Stimulated activated CD8-positive, alpha-beta memory T cell treated with anti-CD3 and anti-CD28 coated beads, Interleukin-4, amount 100 ng/mL, for 4 hours (primary cell): ENCODE measurements at places on chromosomes 1 and 21.

GRCh38 chr1:221470000-221470698, 271.7 kb downstream of the DUSP10 start:
- no peak for DNase-seq

DNA sequence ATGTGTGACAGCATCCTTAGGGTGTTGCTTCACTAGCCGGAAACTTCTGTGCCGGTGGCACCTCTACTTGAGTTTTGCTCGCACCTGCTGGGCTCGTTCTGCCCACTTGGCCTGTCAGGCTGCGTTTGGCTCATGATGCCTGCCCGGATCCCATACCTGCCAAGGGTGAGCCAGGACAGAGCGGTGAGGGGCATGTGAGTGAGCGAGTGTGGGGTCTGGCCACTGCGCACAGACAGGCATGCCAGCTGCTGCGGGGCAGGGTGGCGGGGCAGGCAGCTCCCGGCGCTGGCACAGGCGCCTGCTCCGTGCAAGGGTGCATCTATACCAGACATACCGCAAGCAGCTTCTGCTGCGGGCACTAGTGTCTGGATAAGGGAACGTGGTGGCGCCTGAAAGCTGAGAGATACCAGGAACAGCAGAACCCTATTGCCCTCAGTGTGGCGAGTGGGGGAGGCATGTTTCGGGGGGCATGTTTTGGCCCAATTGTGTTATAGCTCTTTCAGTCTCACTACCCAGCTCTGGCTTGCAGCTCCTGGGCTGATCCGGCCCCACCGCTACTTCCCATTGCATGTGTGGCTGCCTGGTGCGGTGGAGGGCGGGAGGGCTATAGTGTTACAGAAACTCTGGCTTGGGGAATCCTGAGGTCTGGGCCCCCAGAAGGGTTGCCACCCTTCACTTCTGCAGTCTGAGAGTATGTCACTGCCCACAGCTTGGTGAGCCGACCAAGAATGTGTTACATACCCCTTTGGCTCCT, 32.2 kb downstream of the MAGI3 start:
- DNase-seq, result no peak

DNA sequence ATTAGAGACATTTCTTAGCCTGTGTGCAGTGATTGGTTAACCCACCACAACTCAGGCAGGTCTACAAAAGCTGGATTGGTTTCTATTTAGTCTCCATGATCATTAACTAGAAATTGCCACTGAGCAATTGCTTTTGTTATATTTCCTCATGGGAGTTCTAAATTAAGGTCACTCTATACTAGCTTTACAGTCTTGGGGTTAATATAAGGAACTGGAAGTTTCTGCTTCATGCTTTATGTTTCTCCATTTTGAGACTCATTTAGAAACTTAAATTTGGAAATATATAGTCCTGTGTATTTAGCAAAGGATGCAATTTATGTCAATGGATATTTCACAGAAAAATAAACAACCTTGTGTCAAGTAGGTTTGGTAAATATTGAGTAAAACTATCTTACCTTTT, 137.5 kb downstream of the HLX start:
- no peak for DNase-seq

DNA sequence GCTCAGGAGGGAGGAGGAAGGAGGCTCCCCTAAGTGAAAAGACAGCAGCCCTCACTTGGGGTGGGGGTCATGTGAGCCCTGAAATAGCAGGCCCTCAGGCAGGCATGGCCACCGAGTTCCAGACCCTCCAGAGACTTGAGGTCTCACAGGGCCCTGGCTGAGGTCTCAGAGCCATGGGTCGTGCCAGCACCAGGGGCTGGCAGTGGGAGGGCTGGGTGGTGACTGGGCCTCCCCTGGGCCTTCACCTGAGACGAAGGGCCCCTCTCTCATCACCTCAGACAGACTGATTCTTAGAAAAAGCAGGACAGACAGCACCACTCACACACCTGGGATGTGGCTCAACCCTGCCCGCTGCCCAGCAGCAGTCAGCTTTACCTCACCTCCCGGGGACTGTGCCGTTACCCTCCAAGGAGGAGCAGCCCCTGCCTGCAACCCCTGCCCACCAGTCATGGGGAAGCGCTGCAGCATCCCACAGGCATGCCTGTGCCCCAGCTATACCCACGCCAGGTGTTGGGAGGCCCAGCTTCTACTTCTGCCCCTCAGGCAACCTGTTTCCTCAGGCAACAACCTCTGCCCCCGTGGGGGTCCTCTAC, 42.6 kb upstream of the LRP8 start:
- DNase-seq, result no peak

GRCh38 chr1:9248341-9249262, 14.0 kb downstream of the H6PD start:
- DNase-seq, result no peak

DNA sequence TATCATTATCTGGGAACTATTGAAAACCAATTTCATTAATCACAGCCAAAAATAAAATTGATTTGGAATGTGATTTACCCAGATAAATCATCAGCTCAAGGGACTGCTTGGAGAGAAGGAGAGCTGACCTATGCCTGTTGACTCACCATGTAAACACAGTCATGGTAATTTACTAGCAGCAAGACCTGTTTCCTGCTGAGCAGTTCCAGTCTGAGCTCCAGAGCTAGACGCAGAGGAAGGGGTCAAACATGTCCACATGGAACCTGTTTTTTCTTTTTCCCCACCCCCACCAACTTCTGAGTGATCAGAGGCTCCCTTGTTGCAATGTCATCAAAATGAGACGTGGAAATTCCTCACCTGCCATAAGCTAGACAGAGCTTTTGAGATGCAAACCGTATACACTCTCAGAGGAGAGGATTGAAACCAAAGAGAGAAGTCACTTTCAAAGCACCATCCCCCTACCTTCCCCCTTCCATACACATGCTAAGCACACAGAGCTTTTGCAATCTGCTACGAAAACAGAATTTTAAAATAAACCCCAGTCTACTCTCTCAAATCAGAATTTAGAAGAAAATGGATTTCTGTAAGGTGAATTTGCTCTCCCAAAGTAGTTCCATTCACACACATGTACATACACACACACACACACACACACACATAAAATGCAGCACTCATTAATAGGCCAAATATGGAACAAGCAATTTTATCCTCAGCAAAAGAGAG, 55.9 kb upstream of the PTGFRN start:
- no peak for DNase-seq

DNA sequence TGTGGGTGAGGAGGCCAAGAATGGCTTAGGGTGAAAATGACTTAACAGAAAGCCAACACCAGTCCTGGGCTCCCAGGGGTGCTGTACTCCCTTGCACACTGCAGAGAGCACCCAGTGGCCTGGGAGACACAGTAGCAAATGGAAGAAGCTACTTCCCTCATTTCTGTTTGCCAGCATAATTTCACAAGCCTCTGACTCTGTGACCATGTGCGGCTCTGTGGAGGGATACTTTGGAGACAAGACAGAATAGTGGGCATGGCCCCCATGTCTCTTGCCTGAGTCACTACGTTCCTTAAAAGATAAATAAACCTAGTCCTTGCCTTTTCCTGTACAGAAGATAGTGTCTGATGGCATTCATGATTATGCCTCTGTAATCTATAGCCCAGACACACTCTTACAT, 38.1 kb downstream of the TRIM62 start:
- DNase-seq, result no peak
